Suppressor macrophage treated with lipopolysaccharide for 1 hour (primary cell): ENCODE measurements at places on chromosomes 13 and 19.

DNA sequence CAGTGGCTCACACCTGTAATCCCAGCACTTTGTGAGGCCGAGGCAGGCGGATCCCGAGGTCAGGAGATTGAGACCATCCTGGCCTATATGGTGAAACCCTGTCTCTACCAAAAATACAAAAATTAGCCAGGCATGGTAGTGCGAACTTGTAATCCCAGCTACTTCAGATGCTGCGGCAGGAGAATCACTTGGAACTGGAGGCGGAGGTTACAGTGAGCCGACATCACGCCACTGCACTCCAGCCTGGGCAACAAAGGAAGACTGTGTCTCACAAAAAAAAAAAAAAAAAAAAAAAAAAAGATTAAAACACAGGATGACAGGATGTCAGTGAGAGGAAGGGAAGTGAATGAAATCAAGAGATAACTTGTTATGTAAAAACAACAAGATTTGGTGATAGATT, 1158.5 kb downstream of the PCDH9 start:
- DNase-seq = no peak

- no peak for DNase-seq
Measured at GRCh38 chr13:26497968-26498511, 59.4 kb upstream of the WASF3 start.

- DNase-seq = no peak
Measured at GRCh38 chr13:93797463-93797862, 570.9 kb downstream of the GPC6 start.

GRCh38 chr19:50475736-50476223, 527 bp upstream of the EMC10 start:
- DNase-seq = no peak

- peak; percentile 35 for DNase-seq
Measured at GRCh38 chr13:42893214-42893671, 98.8 kb downstream of the EPSTI1 start.

- DNase-seq = no peak
Measured at GRCh38 chr13:33471204-33471603, 185.6 kb upstream of the STARD13 start.

GRCh38 chr19:35903550-35904179, 1.3 kb downstream of the HCST start:
- DNase-seq = peak; percentile 89

DNA sequence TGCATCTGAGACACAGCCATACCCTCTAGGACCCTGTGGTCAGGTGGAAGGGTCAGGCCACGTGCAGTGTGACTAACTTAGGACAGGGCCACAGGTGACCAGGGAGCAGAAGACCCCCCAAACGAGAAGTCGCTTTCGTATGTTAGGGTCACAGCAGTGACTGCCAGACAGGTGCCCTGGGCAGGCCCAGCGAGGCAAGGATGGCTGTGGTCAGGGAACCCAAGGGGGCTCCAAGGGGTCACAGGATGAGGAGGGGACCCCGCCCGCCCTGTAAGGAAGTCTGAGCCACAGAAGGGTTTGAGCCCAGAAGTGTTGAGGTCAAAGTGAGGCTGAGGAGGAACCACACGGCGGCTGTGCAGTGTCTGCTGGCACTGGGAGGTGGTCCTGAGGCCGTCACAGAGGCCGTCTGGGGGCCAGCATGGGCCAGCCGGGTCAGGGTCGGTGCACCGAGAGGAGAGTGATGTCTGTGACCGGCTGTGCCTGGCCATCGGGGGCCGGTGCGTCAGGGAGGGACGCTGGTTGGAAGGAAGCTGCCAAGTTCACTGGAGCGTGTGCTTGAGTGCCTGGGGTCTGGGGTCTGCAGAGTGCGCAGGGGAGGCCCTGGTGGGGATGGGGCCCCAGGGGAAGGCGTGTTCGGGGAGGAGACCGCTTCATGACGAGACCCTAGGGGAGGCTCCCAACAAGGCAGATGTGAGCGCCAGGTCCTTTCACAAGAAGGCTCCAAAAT, 24.8 kb upstream of the TMEM255B start:
- DNase-seq = no peak

GRCh38 chr13:106117035-106117434, 418.4 kb downstream of the EFNB2 start:
- DNase-seq = no peak

DNA sequence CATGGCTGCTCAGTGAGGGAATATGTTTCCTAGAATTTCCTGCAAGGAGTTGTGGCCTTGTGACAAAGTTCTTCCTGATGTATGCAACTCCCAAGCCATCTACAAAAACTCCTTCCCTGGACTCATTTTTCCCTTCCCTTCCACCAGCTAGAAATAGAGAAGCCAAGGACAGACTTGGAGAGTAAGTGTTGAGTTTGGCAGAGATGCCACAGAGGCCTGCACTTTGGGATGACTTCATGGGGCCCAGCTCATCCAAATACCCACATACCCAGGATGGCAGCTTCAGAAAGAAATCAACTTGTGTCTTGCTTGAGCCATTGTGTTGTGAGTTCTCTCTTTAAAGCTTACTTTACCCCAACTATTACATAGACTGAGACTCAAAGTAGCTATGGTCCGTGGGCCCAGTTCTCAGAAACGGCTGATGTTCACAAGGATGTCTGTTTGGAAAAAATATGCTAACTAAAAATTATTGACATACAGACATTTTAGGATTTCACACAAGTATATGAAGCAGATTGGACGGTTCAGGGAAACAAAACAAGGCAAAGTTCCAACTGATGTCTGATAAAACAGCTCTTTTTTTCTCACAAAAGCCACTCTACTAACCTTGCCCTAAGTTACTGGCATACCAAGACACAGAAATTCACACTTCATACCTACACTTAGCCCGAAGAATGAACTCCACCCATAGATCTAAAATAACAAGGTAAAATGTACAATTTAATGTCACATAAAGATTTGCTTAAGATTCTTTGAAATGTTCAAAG, 107.9 kb downstream of the NALCN start:
- no peak for DNase-seq

- no peak for DNase-seq
Measured at GRCh38 chr13:110306340-110306959, 507 bp downstream of the COL4A1 start.

DNA sequence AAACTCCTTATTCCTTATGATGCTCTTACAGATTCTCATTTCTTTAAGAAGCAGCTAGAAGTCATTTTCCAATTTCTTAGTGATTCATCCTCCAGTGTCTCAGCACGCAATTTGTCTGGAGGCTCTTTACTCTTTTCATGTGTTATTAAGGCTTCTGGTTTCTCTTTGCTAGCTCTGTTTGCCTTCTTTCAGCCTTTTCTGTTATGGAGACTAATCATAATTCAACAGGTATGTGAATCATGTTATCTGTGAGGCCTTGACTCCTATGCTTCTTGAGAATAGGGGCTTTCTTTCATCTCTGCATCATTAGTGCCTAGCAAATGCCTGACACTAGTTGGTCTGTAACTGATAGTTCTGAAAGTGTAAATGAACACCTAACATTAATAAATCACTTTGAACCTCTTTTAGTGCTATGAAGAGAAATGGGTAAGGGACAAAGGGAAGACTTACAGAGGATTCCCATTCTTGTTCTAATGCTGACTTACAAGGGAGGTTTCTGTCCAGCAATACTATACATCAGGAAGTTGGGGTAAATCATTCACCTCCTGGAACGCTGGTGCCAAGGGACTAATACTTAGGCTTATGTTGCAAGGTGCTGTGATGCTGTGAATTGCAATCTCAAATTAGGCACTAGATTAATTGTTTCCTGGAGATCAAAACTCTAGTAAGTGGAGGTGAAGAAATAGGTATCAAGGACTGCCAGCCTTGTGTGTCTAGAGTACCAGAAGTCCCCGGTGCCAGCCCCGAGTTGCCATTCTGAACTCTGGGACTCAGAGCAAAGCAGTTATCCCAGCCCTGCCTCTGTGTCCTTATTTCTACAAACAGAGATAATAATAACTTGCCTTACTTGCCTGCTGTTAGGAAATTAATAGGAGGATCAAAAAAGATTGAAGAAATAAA, 265.6 kb downstream of the DCLK1 start:
- no peak for DNase-seq

DNA sequence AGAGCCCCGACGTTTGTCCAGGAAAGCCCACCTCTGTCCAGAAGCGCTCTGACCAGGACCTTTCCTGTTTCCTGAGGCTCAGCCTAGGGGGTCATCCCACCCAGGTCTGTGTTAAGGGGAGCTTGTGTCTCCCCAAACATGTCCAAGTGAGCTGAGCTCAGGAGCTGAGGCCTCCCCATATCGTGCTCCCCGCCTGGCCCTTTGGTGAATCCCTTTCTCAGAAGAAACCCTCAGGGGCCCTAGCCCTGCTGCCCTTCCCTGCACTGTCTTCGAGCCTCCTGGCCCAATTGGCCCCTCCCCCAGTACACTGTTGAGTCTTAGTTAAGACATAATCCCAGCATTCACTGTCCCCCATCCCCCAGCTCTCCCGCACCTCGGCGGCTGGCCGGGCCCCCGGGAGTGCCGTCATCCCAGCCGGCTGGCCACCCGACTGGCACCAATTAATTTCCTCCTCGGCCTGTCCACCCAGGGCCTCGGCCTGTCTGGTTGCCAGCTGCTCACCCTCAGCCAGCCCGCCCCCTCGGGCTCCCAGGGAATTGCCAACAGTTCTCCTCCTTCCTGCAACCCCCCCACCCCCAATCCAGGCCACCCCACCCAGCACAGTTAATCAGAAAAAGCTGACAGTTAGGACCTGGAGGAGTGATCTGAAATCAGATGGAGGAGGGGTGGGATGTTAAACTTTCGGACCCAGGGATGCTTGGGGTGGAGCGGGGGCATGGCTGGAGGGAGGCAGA, 13.6 kb downstream of the IER2 start:
- peak; percentile 63 for DNase-seq

DNA sequence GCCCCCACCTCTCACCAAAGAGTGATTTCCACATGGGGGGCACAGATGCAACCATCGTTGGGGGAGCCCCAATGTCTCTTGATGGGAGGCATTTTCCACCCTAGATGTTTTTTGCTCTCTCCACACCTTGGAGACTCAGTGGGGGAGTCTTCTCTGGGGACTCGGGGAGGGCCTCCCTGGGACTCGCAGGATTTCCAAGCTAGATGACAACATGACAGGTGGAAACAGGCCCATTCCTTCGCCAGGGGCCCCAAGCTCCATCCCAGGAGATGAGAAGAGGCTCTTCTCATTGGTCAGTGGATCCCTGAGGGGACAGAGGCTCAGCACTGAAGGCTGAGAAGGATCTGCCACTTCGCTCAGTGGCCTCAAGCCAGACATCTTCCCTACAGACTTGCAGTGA, 12.7 kb upstream of the KIR2DL4 start:
- no peak for DNase-seq

GRCh38 chr13:21675095-21675991, 4.5 kb downstream of the FGF9 start:
- DNase-seq = no peak

GRCh38 chr19:10416380-10417257, 3.7 kb upstream of the PDE4A start:
- DNase-seq = peak; percentile 98
